ENCODE measurements at places on chromosomes 13 and 19. TPM values are rescaled to one million over a fixed set of nuclear protein-coding genes. Genes with fewer than 3 reads are reported as not detected.

The TMEM205 gene
- total RNA-seq: 23.6 TPM

The ANKLE1 gene
- total RNA-seq: 10.7 TPM

The NKPD1 gene
- 0.16 TPM for total RNA-seq

The ARL11 gene
- 1.9 TPM for total RNA-seq

The VSTM1 gene
- total RNA-seq: not detected

The ZNF600 gene
- total RNA-seq: 20.5 TPM

The ZNF558 gene
- 22.4 TPM for total RNA-seq

The ZNF283 gene
- 6.9 TPM for total RNA-seq

The SLC25A41 gene
- total RNA-seq: 0.16 TPM

The SYCN gene
- total RNA-seq: not detected

The CGB3 gene
- not detected for total RNA-seq

The JSRP1 gene
- total RNA-seq: not detected

The SPACA4 gene
- total RNA-seq: not detected

The MYADM gene
- total RNA-seq: 98.1 TPM

The IFNL1 gene
- total RNA-seq: not detected

The UPK1A gene
- total RNA-seq: 0.82 TPM

The B9D2 gene
- 10.6 TPM for total RNA-seq

The RNF113B gene
- total RNA-seq: not detected

The OLFM2 gene
- total RNA-seq: 9.2 TPM

The PNMA8B gene
- not detected for total RNA-seq

The F10 gene
- total RNA-seq: not detected

The CYP4F11 gene
- total RNA-seq: not detected
